ENCODE measurements at places on chromosomes 4 and X. TPM values are rescaled to one million over a fixed set of nuclear protein-coding genes. Genes with fewer than 3 reads are reported as not detected.

The XK gene
- 0.27 TPM for total RNA-seq

The CCDC110 gene
- total RNA-seq, result not detected

The NSD2 gene
- 50.6 TPM for total RNA-seq

The HS6ST2 gene
- total RNA-seq, result 0.05 TPM
